ENCODE measurements at places on chromosomes 5 and 9.

DNA sequence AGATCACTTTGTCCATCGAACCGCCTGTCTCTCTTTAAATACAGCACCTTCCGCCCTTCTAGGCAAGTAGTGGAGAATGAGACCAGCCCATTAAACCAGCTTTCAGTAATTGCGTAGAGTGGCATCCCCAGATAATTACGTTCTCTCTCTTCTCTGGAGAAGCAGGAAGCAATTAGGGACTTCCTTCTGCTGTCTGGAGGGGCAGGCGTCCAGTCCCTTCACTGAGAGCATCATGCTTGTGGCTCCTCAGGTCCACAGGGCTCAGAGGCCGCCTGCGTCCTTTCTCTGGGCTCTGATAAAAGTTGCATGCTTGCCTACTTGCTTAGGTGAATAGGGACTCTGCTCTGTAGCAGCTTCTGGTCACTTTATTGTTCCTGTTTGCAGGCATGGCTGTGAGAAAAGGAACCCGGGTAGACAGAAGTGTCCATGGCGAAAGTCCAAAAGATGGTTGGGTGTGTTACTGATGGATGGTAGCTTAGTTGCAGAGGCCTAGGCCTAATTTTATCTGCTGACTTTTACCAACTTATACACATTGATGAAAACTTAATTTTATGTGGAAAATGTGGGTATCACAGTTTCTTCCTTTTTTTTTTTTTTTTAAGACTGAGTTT, 299.1 kb upstream of the PANK3 start:
- DNase-seq, result no peak

GRCh38 chr9:38213631-38214299, 144.7 kb upstream of the SHB start:
- no peak for DNase-seq

- no peak for DNase-seq
Observed at GRCh38 chr9:114884787-114885452, 45.5 kb downstream of the TNFSF8 start.

- no peak for DNase-seq
Observed at GRCh38 chr5:59766427-59767210, 126.9 kb downstream of the PDE4D start.

DNA sequence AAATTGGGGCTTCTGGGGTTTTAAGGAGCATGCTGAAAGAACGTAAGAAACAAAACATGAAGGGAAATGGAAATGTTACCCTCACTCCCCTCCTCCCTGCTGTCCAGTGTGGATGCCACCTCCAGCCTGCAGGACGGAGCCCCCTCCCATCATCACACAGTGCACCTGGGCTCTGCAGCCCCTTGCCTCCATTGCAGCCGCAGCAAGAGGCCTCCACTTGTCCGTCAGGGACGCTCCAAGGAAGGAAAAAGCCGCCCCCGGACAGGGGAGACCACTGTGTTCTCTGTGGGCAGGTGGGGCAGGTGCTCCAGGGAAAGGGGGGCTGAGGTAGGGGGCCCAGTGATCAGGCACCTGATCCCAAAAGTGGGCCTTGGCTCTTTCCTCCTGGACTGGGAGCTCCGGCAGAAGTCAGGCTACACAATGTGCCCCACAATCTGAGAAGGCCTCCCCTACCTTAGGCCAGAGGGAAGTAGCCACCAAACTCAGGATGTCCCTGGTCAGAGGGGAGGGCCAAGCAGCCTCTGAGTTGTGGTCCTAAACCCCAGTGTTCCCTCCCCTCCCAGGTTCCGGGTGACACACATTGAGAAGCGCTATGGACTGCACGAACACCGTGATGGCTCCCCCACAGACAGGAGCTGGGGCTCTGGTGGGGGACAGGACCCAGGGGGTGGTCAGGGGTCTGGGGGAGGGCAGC, 2.7 kb downstream of the RELL2 start:
- DNase-seq, result no peak

GRCh38 chr9:107954312-107954711, 464.7 kb upstream of the KLF4 start:
- DNase-seq, result no peak

DNA sequence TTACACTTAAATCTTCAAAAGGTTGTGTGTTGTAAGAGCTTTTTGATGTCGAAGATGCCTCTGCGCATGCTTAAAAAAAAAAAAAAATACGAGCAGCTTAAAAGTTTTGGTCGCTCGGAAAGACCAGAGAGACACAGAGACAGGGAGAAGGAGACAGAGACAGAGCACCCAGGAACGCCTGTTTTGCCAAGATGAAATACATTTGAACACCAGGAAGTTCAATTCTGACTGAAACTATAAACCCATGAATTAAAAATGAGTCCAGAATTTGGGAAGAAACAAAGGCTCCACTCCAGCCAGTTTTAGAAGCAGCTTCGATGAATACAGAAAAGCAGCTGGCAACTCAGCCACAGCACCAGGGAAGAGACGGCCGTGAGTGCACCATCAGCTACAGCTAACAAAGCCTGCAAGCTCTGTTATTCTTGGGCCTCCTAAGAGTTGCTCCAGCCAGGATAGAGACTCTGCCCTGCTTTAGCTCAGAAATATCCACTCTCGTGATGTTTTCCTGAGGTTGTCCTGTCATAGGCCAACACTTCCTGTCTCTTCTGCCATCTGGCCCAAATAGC, 2.5 kb upstream of the ZNF474 start:
- no peak for DNase-seq

DNA sequence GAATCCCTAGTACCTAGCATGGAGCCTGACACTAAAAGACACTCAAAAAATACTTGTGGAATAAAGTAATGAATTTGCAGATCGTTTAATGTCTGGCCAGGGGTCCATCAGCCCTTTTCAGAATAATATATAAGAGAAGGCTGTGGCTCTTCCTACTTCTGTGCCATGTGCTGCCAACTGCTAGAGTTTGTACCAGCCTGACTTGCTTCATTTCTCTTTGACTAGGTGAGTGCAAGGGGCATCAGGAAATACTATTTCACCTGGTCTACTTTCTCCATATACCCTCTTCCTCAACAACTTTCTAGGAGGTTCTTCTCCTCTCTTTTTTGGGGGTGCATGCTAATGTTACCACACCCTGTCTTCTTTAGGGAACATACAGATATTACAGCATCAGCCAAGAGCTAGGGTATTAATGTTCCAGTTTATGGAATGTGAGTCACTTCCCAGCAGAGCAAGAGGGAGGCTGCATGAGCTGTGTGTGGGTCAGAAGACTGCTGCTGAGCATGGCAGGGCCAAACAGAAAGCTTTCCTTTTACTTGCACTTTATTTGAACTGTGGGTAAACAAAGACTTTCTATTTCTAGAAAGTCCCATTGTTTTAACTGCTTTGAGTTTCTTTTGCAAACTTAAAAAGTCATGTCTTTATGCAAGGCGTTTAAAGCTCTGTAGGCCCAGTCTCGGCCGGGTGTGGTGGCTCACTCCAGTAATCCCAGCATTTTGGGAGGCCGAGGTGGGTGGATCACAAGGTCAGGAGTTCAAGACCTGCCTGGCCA, 158.9 kb downstream of the ADAMTSL1 start:
- no peak for DNase-seq
